RWPE1 (cell line): ENCODE measurements at places on chromosomes 12 and 14.

DNA sequence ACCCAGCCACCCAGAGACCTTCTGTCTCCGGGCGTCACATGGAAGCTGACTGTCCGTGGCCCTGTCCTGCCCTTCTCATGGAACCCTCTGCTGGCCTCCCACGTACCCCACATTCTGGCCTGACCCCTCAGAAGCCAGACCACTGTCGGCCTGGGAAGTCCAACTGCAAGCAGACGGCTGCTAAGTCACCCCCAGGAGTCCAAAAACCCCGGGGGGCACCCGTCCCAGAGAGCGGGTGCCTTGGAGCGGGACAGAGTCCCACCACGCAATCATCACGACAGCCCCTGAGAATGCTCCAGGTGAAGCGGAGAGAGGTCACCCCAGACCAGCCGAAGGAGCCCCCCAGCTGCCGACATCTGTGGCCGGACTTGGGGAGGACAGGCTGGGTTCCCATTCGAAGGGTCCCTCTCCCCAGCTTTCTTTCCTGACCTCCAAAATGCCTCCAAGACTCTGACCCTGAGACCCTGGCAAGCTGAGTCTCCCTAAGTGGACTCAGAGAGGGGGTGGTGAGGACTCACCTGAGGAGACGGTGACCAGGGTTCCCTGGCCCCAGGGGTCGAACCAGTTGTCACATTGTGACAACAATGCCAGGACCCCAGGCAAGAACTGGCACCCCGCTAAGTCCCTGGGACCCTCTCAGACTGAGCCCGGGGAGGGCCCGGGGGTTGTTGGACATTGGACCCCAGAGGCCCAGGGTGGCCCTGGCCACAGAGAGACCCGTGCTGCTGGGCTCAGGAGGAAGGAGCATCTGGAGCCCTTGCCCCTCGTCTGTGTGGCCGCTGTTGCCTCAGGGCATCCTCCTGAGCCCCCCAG is 337.1 kb downstream of the TMEM121 start:
- no peak for DNase-seq

DNA sequence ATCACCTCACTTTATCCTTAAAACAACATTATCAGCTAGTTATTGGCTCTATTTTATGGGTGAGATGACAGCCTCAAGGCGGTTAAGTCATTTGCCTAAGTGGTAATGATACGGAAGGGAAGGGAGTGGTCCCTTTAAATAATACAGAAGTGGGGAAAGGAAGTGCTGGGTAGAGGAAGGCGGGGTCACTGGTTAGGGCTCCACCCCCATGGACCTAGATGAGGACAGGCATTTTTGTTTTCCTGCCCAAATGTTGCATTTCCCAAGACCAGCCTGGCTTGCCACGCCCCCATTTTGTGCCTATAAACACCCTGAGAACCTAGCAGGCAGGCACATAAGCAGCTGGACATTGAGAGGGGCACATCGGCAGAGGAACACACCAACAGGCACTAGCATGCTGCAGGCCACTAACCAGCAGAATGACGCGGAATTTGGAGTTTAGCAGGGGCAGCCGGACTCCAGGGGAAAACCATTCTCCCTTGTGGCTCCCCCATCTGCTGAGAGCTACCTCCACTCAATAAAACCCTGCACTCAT is 100.9 kb downstream of the EPS8 start:
- DNase-seq: no peak

- DNase-seq: no peak
These were observed 195.3 kb upstream of the IGF1 start for GRCh38 chr12:102675672-102676071.

- DNase-seq: peak; percentile 96
These were observed 128.0 kb downstream of the RFLNA start for GRCh38 chr12:124422570-124423523.

- no peak for DNase-seq
These were observed 14.4 kb upstream of the NTF3 start for GRCh38 chr12:5417500-5417899.

DNA sequence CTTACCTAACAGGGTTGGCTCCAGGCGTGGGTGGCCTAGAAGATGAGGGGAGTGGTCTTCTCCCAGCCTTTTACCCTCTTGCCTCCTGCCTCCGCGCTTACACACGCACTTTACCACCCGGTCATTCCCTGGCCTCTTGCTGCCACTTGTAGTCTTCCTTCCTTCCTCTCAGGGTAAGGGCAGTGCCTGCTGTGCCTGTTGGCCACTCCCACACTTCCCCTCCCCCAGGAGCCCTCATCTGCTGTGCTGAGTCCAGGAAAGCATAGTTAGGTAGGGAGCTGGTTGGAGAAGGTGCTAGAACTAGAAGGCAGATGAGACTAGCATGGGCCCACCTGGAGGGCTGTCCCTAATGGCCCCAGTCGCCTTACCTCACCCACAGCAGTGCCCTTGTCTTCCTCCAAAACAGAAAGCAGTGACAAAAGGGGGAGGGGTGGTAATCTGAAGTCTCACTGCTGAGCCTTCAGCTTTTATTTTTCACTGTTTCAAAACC is 54.3 kb upstream of the SRSF5 start:
- peak; percentile 31 for DNase-seq

DNA sequence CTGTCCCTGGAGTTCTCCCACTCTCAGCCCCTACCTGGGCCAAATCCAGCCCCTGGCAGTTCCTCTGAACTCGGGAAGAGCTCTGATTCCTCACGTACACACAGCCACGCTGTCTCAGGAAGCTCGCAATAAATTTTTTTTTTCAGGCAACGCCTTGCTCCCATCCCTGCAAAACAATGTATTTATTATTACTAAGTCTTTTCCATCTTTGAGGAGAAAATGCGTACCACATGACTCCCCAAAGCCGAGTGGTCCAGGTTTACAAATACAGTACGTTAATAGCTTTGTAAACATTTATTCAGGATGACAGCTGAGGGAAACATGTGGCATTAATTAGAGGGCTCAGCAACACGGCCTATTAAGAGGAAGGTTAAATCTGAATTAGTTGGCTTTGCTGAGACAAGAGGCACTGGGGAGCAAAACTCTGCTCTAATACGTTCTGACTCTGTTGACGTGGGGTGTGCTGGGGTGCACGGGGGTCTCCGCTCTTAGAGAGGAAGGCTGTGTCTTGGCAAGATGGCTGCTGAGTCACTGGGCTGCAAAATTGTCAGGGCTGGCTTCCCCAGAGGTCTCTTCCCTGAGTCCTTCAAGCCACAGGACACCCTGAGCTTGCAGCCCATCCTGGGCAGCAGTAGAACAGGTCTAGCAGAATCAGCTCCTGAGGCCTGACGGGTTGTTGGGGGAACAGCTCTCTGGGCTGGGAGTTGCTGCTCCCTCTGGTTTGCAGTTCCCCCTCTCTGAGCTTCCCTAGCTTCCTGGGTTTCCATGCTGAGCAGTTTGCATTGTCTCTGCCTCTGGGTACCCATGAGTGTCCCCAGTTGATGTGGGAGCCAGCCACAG is 185.2 kb upstream of the TBX3 start:
- no peak for DNase-seq

GRCh38 chr14:100428727-100429126 is 105.6 kb downstream of the SLC25A47 start:
- DNase-seq: no peak

GRCh38 chr12:79367032-79367589 is 323.7 kb downstream of the PAWR start:
- DNase-seq: peak; percentile 69

GRCh38 chr12:52517888-52518287 is 2.3 kb downstream of the KRT5 start:
- no peak for DNase-seq

DNA sequence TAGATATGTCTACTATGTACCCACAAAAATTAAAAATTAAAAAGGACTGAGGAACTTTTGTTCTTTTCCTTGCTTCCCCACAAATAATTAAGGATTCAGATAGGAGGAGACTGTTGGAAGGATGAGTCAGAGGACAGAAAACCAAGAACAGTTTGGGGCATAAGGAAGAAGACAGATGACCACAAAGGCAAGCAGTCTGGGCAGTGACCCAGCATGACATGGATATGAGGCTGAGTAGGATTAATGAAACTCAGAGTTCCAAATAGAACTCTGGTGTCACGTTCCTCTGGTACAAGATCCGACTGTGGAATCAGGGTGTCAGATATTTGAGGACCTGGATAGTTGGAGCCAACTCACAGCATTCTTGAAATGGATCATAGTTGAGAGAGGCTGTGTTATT is 89.3 kb upstream of the SLC38A4 start:
- no peak for DNase-seq

DNA sequence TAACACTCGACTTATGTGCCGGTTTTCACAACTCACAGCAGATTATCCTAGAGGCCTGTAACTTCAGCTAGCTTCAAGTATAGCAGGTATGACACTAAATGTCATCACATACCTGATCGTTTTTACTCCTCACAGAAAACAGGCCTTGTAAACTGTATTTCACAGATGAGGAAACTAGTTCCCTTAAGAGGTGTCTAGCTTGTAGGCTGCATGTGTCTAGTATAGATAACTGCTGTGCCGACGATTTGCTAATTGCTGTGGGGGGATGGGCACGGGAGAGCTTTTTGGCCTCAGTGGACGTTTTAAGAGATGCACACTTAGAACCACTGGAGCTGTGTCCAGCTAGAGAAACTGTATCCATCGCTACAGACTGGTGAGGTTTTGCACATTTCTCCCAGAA is 78.8 kb downstream of the PAPOLA start:
- DNase-seq: no peak

DNA sequence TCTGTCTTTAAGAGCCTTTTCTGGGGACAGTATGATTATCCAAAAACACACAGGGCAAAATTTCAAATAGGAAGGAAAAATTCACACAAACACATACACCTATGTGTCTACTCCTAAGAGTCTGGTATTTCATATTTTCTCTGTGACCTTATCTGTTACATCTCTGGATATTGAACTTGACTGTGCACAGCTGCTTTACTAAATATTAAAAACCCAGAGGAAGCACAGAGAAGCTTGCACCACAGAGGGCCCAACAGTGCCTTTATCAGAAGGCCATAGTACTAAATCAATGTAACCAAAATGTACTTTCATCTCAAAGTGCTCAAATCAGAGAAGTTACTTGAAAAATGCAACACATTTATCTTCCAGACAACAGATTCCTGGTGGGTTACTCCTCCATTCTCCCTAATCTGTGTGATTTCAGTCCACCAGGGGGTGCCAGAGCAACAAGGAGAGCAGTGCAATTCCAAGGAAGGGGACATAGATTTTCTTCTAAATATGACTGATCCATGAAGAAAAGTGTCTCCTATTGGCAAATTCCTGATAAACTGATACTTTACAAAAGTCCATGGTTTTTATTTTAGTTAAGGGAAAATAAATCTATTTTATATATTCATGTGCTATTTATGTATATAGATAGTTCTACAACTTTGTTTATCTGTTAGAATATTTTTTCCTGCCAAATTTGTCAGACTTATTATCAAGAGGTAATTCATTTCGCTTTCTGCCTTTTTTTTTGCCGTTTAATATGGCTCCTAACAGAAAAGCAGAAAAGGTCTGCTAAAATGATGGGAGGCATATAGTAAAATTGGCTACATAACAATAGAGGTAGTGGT is 617.6 kb downstream of the LRFN5 start:
- peak; percentile 50 for DNase-seq

DNA sequence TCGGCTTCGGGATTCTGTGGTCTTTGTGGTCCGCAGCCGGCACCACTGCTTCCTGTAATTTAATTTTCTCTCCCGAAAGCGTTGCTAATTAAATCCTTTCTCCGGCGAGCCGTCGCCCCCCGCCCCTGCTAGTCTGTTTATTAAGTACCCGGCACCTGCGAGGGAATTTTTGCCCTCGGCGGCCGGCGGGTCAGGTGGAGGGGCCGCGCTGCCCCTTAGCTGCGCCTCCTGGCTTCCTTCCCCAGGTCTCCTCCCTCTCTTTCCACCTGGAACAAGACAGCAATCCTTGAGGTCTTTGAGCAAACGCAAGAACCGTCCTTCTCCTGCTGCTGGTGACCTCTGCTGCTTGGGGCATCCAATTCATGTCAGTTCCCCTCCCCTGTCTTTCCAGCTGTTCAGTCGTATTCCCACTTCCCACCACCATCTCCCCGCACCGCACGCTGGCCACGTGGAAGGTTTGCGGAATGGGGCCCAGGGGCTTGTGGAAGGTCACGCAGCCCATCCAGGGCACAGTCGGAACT is 16.2 kb downstream of the ZDHHC22 start:
- DNase-seq: no peak

- peak; percentile 96 for DNase-seq
These were observed 49.2 kb downstream of the TESPA1 start for GRCh38 chr12:54935235-54935951.

DNA sequence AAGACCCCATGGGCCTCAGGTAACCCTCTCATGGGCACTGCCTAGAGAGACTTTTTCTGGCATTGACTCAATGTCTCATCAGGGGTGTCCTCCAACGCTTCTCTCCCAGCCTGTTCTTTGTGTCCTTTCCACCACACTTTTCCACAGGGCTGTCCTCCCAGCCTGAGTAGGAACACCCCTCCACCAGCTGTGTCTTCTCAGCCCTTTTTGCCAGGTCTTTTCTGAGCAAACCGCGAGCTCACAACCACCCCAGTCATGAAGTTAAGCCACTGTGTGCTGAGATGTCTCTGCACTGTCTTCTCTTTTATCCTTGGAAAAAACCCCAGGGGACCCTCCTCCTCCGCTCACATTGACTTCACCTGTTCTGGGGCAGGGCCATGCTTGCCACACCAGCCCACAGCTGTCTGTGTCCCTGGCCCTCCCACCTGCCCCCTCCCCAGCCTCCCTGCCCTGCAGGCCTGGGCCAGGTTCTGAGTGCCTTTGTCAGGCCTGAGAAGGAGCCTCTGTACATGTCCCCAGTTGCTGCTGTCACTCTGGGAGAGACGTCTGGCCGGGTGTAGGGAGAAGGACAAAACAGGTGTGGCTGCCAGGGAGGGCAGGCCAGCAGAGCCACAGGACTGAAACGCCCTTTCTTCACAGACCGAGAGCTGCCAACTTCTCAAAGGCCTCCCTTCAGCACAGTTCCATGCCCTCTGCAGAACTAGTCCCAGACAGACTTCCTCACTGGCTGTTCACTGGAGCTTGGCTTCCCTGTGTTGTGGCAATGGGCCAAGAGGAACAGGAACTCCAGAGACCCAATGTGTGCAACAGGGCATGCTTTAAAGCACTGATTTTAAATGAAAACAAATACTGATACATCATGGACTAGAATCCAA is 50.5 kb upstream of the PNMA1 start:
- DNase-seq: no peak

- DNase-seq: peak; percentile 55
These were observed 33.1 kb downstream of the CMKLR1 start for GRCh38 chr12:108305991-108306501.

DNA sequence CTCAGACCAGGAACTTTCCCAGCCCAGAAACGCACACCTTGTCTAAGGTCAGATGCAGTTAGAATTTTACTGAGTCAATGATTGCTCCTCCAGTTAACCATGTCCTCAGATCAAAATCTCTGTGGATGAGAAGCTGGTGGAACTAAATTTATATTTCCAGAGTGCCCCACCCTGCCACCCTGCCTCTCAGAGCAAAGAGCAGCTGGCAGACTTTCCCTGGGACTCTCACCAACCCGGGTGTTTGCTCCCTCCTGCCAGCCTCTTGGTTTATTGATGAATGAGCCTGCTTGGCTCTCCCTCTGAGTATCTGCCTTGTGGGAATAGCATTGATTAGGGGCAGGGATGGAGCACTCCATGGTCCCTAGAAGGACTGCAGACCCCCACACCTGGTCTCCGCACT is 5.9 kb upstream of the KRT1 start:
- no peak for DNase-seq

- no peak for DNase-seq
These were observed 11.4 kb downstream of the RIOX1 start for GRCh38 chr14:73502017-73502619.
